ENCODE measurements at places on chromosomes 5 and 9.

GRCh38 chr5:33068786-33069185 lies 357.7 kb downstream of the NPR3 start:
- no peak for DNase-seq

- no peak for DNase-seq
Observed at GRCh38 chr5:148730270-148730669, 75.9 kb upstream of the HTR4 start.

DNA sequence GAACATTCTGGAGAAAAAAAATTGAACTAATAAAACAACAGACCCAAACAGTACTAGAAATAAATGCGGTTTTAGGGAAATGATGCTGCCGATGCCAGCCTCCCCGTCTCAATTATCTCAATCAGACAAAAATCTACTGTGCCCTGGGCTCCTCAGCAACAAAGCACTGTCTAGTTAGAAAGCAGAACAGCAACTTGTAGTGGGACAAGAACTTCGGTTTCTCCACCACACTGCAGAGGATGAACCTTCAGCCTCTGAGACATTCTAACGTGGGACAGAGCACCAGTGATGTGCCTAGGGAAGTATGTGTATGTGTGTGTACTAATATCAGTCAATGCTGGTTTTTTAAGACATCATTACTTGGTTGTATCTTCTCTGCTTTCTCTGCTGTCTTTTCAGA lies 11.1 kb upstream of the CAST start:
- DNase-seq: no peak

- DNase-seq: peak; percentile 7
Observed at GRCh38 chr9:114805670-114806525, at the start of gene TNFSF15. Gene TNFSF15 (minus strand): TSS chr9:114806039. CDS start chr9:114806012, 27 bp downstream.

DNA sequence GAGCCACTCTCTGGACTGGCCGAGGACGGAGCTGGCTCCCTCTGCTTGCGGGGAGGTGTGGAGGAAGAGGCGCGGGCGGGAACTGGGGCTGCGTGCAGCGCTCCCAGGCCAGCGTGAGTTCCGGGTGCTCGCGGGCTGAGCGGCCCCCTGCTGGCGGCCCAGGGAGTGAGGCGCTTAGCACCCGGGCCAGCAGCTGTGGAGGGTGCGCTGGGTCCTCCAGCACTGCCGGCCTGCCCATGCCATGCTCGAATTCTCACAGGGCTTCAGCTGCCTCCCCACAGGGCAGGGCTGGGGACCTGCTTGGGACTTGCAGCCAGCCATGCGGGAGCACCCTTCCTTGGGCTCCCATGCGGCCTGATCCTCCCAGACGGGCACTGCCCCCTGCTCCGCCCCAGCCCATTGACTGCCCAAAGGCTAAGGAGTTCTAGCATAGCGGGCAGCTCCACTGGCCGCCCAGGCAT lies 416.9 kb downstream of the MRPS30 start:
- no peak for DNase-seq

DNA sequence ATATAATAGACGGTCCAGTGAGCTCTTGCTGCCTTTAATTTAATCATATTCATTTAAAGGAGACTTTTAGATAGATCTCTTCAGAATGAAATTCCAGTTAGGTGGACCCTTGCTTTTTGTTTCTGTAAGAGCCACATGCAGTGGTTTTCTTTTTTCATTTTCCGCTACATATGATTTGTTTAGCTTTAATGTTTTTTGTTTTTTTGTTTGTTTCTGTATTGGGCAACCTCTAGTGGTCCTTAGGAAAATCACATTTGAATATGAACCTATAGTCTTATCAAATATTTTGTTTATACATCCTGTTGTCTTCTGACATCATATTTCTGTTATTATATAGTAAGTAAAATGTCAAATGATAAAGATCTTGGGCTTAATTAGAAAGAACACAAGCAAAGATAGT lies 150.8 kb downstream of the HACD4 start:
- DNase-seq: no peak

DNA sequence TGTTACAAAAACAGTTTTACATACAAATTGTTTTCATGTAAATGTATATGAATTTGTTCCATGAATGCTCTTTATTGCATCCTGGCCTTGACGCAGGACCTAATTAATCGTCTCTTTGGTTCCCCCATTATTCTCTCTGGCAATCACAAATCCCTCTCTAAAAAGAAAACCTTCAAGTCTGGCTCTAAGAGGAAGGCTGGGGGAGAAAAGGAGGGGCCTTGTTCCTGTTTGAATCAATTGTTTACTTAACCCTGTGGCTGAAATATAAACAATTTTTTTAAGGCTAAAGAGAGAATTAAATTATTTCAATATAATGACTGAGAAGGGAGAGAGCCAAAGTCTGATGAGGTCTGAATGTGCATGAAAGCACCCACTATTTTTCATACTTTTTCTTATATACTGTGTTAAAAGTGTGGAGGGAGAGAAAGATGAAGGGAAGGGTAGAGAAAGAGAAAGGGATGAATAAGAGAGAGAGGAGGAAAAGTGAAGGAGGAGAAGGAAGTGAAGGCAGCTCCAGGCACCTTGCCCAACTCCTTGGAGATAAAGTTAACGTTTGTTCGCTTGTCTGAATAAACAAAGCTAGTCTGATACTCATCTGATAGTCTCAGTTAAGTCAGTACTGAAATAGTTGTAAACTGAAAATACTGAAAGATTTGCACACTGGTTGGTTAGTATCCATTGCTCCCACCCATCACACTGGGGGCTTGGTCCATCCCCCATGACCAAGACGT lies 116.4 kb upstream of the SPDL1 start:
- DNase-seq: no peak

- no peak for DNase-seq
Observed at GRCh38 chr9:97940741-97941140, 2.8 kb upstream of the HEMGN start.

GRCh38 chr9:98707166-98708102 lies 1.3 kb downstream of the GABBR2 start:
- no peak for DNase-seq

GRCh38 chr9:127634698-127635097 lies 22.6 kb downstream of the STXBP1 start:
- no peak for DNase-seq

DNA sequence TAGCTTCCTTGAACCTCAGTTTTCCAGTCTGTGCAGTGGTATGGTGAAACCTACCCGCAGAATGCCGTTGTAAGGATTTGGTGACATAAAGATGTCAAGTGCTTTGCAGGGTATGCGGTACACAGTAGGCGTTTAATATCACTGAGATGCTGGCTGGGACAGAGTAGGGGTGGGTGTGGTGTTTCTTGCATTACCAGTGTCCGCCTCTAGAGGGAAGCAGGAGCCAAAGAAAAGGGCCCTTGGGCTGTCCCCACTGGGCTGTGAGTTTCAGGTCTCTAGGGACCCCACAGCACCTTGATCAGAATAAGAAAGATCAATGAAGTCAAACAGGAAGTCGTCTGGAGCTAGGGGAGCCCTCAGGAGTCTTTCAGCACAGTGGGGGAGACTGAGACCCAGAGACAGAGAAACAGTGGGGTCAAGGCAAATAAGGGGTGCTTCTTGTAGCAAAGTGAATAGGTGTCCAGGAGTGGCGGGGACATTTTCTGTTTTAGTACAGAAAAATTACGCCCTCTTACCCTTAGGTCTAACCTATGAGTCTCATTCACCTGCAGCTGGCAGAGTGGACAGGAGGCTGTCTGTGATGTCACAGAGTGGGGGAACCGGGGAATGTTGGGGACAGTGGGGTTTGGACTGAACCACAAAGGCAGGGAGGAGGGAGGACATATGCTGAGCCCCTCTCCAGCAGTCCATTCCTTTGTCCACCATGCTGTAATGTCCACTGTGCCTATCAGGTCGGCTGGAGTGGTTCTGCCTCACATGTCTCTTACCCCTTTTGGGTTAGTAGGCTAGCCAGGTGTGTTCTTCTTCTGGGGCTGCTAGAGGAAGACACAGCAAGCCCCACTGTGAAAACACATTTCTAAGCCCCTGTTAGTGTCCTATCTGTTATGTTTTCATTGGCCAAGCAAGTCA lies 4.7 kb upstream of the TEX53 start:
- peak; percentile 44 for DNase-seq

GRCh38 chr9:77820293-77820954 lies 172.3 kb upstream of the GNA14 start:
- DNase-seq: no peak

- DNase-seq: peak; percentile 61
Observed at GRCh38 chr5:124649491-124650146, 96.8 kb downstream of the ZNF608 start.

GRCh38 chr5:3185488-3185887 lies 410.1 kb upstream of the IRX1 start:
- DNase-seq: no peak

GRCh38 chr5:80853413-80853812 lies 106.8 kb upstream of the RASGRF2 start:
- no peak for DNase-seq

DNA sequence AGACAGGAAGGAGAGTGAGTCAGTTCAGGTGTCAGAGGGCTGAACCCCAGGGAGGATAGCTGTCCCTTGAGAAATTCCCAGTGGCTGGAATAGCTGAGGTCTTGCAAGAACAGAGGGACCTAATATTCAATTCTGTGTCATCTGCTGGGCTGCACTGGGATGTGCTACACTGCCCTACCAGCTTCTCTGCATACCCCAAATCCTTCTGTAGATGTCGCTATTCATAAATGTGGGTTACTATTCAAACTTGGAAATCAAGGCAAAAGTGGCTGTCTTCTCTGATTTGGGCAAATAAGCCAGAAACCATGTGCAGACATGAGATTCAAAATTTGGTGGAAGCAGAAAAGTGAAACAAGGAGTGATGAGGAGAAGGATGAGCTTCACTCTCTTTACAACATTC lies 16.3 kb downstream of the TNFSF8 start:
- no peak for DNase-seq

DNA sequence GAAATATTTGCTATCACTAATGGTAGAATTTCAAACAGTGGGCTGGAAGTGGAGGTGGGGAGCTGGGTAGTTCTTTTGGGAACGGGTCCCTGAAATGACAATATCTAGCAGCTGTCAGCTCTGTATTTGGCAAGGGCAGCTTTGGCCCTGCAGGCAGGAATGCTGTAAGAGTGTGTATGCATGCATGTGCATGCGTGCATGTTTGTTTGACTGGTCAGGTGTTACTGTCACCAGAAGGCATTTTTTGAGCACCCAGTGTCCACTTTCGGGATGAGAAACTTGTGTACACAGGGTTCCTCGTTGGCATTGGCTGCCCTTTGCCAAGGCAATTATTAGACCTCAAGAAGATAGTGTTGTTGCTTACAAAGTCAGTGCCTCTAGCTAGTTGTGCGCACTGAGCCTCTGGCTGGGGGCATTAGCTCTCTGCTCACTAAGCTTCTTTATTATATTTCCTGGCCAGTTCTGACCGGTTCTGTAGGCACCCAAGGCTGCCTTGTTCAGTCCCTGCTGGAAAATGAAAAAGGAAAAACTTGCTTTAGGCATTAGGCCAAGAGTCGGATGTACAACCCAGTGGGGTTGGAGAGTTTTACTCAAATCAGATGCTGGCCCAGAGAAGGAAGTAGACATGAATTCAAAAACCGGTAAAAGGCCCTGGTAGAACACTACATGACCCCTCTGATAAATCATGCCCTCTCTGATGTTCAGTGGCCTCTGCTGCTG lies 2.0 kb downstream of the CYFIP2 start:
- no peak for DNase-seq

GRCh38 chr5:81630684-81631083 lies 120.2 kb downstream of the SSBP2 start:
- DNase-seq: no peak

GRCh38 chr5:159316519-159317383 lies 13.5 kb downstream of the IL12B start:
- peak; percentile 42 for DNase-seq

DNA sequence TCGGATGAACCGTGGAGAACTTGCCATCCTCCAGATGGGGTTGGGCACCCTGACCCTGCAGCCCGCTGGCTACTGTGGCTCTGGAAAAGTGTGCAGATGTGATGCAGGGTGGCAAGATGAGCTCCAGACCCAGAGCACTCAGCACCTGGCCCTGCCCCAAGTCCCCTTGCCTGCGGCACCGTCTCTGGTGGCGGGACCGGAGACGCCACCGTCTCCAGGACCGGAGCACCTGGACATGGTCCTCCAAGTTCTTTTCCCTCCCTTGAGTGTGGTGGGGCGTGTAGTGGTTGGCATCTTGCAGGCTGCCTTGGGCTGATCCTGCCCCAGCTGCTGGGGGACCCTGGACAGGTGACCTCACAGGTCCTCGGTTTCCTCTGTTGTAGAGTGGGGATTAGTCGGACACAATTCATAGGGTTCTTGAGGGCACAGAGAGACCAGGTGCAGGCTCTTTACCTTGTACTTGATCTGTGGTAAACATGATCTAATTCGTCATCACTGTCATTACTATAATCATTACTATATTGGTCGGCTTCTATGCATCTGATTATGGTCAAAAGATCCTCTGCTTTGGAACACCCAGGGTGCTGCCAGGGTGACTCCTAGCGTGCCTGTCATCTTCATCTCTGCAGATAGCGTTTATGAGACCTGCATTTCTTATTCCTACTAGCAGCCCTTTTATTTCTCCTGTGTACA lies 83.5 kb downstream of the COL5A1 start:
- DNase-seq: no peak
